ENCODE measurements at places on chromosomes 2 and 18.

- no peak for DNase-seq
These were observed 49.7 kb downstream of the MTA3 start for GRCh38 chr2:42618116-42618515.

DNA sequence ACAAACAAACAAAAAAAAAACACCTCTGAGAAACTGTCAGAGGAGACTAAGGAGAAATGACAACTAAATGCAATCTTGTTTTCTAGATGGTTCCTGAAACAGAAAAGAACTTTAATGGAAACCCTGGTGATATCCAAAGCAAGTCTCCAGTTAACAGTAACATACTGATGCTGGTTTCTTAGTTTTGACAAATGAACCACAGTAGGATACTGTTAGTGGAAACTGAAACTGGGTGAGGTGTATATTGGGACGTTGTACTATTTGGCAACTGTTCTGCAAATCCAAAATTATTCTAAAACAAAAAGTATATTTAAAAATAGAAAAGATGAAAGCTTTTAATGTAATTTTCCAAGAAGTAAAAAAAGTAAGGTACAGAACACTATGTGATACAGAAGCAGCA is 11.4 kb downstream of the SESTD1 start:
- DNase-seq: no peak

DNA sequence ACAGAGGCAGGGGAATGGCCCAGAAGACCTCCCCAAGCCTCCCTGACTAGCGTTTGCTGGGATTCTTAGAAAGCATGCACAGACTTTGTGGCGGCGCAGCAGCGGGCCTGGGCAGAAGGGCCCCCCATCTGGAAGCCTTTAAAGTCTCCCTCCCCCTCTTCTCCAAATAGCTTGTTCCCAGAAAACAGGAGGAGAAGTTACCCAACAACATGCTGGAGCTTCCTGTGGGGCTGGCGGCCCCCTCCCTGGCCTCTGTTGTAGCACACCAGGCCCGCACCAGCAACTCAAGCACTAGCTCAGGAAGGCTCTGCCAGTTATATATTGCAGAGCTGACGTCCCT is 334.8 kb downstream of the DYSF start:
- DNase-seq: no peak

GRCh38 chr2:101380376-101380775 is 6.9 kb downstream of the CREG2 start:
- DNase-seq: no peak

GRCh38 chr2:187075199-187075635 is 226.2 kb upstream of the ZSWIM2 start:
- no peak for DNase-seq

DNA sequence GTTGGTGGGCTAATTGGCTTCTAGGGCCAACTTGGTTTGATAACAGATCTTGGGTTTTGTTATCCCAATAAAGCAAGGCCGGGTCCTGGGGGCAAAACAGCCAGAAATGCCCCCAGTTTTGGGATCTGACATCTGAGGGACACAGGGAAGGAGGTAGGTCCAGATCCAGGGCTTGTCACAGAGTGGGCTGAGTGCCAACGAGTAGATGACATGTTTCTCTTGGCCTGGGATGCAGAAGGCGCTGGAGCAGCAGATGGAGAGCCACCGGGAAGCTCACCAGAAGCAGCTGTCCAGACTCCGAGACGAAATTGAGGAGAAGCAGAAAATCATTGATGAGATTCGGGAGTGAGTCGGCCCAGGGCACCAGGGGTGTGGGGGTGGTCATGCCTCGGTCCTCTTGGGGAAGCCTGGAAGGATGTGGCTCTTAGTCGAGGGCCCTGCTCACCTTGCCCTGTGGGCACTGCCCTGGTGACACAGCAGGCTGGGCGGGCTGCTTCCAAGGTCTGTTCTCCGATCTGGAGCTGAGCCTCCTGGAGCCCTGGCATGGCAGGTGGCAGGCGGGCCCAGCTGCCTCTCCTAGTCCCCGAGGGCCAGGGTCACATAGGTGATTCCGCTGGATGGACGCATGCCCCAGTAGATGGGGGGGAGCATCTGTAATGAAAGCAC is 40.2 kb upstream of the LYPD6B start:
- DNase-seq: no peak

- no peak for DNase-seq
These were observed 101.5 kb downstream of the ALPK2 start for GRCh38 chr18:58527285-58527951.

DNA sequence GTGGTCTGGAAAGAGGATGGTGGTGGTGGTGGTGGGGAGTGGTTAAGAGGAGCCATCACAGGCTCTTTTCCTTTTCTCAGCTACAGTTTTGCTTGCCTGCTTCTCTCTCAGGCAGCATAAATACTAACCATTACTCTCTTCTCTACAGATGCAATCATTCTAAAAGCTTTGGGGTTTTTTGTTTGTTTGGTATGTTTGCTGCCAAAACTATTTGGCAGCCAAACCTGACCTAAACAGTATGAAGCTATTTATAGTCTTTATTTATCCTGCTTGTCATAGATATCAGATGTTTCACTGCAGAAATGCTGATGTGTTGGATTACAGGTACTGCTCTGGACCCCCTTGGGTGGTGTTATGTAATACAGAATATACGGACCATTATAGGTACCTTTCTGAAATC is 15.3 kb downstream of the SIX3 start:
- DNase-seq: no peak

GRCh38 chr2:158926478-158926948 is 41.9 kb upstream of the TANC1 start:
- peak; percentile 22 for DNase-seq

DNA sequence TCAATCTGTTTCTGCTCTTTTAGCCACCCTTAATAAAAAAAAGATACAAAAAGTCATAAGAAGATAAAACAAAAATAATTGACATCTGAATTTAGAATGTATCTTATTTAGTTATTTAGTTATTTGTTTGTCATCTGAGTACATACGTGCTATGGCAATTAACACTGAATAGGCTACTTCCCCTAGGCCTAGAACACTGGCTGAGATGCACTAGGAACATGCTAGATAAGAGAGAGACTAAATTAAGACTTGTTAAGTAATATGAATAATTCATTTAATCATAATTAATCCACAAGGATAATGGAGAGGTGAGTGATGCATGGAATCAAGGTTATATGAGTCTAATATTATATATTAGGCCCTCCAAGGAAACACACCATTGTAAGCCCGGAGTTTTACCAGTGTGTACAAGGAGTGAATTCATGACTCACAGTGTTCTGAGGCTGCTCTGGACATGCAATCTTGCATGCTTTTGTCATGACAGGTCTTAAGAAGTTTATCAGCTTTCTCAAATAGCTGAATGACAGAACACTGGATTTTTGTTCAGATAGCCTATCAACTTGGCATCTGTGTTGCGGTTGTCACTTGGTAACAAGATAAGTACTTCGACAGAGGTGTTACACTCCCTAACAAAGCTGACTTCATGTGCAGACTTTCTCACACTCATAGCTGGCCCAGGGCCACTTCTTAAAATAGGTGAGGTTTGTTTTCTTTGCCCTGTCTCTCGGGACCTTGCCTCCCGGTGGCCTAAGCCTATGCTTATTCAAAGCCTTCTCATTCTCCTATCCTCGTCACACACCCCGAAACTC is 5.0 kb upstream of the SERPINB2 start:
- peak; percentile 66 for DNase-seq

Data from fibroblast of the conjunctiva (primary cell).